NB4 (cell line): ENCODE measurements at places on chromosomes 1 and 21.

- DNase-seq: no peak
Observed at GRCh38 chr21:36040389-36040788, 19.9 kb downstream of the SETD4 start.

DNA sequence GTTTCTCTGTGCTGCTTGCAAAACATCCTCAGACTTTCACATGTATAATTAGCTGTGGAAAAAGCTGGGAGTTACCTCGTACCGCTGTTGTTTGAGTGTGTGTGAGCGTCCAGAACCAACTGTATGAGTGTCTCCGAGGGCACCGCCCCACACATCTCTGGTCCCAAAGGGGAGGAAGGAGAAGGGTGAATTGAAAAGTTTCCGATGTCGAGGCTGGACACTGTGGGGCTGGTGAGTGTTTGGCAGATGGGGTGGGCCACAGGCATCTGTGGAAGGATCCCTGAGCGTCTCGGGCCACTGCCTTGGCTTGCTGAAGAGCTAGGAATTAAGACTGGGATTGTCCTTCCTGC is 1.2 kb downstream of the ATP2B4 start:
- peak; percentile 66 for DNase-seq

- DNase-seq: peak; percentile 61
Observed at GRCh38 chr1:178541829-178542553, 29.1 kb downstream of the TEX35 start.

DNA sequence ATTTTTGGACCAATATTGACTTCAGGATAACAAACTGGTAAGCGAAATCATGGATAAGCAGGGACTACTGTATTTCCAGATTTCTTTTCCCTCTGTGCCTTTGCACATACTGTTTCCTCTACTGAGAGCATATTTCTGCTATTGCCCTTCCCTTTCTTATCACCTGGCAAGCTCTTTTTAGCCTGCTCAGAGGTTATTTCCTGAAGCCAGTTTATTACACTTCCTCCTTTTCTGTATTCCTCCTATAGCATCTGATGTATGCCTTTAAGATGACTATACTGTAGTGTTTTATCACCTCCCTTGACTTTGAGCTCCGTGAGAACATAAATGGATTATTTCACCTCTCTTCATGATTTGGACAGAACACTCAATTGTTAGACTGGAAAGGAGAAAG is 49.0 kb downstream of the MAGI3 start:
- no peak for DNase-seq

DNA sequence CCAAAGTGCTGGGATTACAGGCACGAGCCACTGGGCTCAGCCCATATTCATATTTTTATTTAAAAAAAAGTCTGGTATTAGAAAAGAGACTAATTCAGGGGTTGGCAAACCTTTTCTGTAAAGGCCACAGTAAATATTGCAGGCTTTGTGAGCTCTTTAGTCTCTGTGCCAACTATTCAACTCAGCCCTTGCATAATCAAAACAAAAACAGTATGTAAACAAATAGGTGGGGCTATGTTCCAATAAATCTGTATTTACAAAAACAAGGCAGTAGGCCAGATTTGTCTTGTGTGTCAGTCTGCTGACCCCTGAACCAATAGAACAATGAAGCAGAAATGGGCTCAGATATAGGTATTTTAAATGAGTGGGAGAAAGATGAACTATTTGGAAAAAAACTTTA is 49.3 kb downstream of the CDC42BPA start:
- no peak for DNase-seq

GRCh38 chr1:170640581-170640980 is 23.4 kb upstream of the PRRX1 start:
- DNase-seq: no peak

DNA sequence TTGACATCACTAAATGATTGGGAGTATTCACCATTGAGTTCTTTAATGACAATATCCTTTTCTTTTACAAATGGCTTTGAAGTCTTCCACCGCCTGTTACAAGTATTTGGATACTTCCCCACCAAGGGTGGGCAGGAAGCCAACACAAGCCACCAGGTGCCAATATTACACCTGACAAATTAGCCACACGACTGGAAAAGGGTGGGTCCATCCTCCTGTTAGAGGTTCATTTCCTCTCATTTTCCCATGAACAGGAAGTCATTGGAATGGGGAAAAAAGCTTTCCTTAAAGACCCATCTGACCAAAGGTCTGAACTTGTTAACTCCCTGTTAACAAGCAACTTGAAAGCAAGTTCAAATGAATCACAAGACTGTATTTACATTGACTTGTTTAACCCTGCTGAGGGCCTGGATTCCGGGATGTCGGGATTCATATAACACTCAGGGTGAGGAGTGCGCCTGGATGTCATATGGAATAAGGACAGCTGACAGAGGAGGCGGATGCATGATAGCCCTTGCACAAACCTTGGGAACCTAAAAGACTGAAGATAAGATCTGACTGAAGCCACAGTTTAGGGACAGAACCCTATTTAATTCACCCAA is 40.5 kb upstream of the PROX1 start:
- no peak for DNase-seq

DNA sequence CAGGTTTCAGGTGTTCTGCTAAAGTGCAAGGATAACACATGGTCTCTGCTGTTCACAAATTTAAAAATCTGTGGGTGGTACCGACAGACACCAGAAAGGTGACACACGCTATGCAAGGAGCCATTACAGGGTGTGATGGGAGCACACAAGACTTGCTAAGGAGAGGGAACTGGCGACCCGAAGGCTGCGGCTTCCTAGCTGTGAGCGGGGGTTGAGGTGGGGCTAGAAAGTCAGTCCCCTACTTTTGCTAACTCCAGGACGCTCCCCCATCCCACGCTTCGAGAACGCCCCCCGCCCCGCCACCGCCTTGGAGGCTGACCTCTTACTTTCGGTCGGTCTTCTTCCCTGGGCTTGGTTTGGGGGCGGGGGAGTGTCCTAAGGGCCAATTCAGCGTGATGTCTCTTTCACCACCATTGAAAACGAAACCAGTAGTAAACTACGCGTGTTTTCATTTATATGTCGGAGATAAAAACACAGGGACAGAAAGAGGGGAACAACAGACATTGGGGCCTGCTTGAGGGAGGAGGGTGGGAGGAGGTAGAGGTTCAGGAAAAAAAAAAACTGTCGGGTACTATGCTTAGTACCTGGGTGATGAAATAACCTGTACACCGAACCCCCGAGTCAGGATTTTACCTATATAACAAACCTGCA is 1.1 kb downstream of the CKS1B start:
- peak; percentile 78 for DNase-seq

GRCh38 chr1:37851782-37852210 is 7.6 kb downstream of the MTF1 start:
- peak; percentile 64 for DNase-seq

DNA sequence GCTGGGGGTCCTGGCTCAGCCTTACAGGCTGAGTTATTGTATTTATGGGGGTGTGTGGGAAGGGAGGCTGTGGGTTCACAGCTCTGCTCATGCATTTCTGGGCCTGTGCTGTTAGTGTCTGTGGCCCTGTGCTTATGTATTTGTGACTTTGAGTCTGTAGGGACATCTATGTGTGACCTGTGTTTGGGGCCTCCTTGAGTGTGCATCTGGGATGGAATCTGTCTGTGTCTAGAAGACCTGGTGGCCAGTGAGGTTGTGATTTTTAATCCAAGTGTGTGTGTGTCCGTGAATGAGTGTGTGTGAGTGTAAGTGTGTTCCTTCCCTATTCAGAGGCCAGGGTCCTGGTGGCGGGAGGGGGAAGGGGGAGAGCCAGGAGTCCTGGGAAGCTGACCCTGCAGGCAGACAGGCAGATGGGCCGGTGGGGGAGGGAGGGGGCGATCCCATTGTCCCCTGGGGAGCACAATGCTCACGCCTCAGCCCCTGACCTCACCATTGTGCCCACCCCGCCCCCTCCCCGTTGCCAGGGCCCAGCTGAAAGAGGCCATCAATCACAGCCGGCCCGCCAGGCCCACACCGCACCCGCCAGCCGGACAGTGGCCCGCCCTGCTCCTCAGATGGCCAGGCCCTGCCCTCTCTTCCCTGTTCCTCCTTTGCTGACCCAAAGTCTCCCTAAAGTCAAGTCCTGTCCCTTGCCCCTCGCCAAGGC is 19.6 kb downstream of the SLC27A3 start:
- DNase-seq: no peak

DNA sequence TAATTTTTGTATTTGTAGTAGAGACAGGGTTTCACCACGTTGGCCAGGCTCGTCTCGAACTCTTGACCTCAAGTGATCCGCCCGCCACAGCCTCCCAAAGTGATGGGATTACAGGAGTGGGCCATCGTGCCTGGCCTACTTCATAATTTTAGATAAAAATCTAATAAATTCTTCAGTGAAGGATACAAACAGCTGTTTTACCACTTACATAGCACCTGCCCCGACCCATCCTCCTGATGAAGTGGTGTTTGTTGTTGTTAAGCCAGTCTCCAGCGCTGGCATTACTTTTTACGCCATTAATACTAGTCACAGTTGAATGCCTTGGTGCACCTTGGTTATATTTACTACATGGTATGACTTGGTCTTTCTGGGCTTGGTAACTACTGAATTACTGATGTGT is 12.3 kb upstream of the RAP1GAP start:
- DNase-seq: no peak

DNA sequence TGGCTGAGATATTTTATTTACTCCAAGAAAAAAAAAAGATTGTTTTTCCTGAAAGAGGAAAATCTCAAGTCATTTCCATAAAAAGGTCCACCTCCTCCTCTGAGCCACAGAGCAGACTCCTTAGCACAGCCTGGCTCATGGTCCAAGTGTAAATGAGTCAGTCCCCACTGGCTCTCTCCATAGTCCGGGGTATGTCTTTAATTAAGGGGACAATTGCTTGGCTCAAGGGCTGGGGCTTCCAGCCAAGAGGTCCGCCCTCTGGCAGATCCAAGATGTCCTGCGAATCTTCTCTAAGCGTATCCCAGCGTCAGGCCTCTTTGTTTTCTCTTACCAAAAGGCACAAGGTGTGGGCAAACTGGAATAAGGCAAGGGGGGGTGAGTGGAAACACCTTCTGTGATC is 33.3 kb downstream of the FOXD2 start:
- no peak for DNase-seq

- DNase-seq: no peak
Observed at GRCh38 chr21:29470397-29470796, 171.7 kb downstream of the BACH1 start.

DNA sequence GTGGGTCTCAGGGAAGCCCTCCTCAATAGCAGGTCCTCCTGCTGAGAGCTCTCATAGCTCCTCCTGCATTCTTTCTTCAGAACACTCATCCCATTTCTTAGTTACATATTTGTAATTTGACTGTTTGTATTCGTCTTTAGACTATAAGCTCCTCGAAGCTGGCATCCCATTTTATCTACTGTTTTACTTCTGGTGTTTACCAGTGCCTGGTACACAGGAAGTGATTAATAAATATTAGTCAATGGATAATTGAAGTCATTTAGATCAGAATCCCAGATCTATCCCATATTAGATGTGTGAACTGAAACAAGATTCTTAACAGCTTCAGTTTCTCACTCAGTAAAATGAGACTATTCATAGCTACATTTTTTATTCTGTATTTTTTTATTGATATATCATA is 88.7 kb downstream of the PLPP3 start:
- no peak for DNase-seq

GRCh38 chr21:43637530-43638158 is 21.6 kb downstream of the HSF2BP start:
- DNase-seq: no peak

DNA sequence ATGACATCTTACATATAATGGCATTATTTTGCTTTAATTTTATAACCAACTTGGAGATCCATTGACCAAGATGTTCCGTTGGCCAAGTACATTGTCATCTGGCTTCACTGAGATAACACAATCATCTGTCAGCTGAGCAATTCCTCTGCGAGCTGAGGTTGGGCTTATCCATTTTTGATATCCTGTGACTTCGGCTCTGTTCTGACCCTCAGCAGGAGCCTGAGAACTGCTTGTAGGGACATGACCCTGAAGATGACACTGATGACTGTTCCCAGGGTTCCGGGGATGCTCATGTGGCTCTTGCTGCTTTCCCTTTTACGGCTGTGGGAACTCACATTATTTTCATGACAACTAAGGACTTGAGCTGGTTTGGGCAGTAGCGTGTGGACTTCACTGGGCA is 51.2 kb downstream of the TLR5 start:
- DNase-seq: no peak

- DNase-seq: no peak
Observed at GRCh38 chr1:164771619-164772361, 212.8 kb downstream of the PBX1 start.

- no peak for DNase-seq
Observed at GRCh38 chr21:24112020-24112419, 1495.3 kb downstream of the MRPL39 start.

- no peak for DNase-seq
Observed at GRCh38 chr1:224780736-224781135, 148.7 kb upstream of the DNAH14 start.

- DNase-seq: no peak
Observed at GRCh38 chr1:187275346-187275745, 446.6 kb downstream of the PLA2G4A start.

- no peak for DNase-seq
Observed at GRCh38 chr1:243725075-243725474, 125.0 kb downstream of the AKT3 start.

DNA sequence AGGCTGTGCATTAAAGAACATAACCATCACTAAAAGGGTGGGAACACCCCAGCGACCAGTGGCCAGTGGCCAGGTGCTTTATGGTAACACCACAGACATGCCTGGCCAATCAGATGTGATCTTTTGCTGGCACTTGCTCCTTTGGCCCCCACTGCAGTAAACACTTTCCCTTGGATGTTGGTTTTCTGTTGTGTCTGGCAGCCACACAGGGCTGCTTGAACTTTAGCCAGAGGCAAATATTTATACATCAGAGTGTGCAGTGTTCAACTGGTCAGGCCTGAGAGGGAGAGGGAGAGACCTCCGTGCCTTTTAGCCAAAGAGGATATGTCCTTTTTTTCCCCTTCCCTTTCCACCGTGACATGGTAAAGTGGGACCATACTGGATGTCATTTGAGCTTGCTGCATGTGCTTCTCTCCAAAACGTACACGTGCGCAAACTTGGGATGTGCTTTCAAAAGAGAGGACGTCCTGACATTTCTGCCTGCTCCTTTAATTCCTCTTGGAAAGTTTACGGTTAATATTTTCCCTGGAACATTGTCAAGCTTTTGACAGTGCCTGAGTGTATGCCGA is 101.2 kb downstream of the NFIA start:
- no peak for DNase-seq

GRCh38 chr1:245469734-245470133 is 314.9 kb downstream of the KIF26B start:
- no peak for DNase-seq

DNA sequence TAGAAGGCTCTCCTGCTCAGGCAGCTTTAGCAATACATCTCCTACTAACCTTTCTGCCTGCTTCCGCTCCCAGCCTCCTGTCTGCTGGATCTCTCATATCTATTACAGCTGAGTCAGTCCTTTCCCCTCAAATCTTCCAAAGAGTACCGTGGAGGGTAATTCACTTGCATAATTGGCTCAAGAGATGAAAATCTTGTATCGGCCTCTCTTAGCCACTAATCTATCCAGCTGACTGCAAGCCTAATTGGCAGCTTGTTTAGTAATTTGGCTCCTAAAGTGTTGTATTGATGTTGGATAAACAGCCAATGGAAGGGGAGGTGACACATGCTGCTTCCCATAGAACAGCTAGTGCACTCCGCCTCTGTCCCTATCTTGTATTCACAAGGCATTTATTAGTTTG is 195.7 kb downstream of the GPATCH2 start:
- DNase-seq: no peak

GRCh38 chr1:88773540-88774150 is 89.6 kb downstream of the PKN2 start:
- DNase-seq: peak; percentile 14
